Esophagus squamous epithelium (tissue), 5 donors: ENCODE measurements at places on chromosomes 7 and 10.

GRCh38 chr7:2613098-2613930, 18.5 kb upstream of the TTYH3 start:
- DNase-seq: no peak

GRCh38 chr7:44561962-44562621, 11.6 kb downstream of the DDX56 start:
- no peak for DNase-seq

DNA sequence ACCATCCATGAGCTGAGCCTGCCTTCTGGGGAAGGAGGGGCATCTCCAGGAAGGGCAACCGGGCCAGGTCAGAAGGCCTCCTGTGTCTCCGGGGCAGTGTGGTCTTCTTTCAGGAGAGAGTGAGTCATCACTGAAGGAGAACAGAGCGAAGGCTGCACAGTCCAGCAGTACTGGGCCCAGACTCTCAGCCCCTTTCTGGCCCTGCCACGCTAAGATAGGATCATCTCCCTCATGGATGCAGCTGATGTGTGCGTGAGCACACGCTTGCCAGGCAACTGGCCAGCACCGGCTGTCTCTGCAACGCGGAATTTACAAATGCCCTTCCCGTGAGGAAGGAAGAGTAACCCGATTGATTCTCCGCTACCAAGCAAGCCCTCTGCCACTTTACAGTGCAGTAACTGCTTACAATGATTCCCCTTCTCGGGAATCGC, 328.2 kb downstream of the TNS3 start:
- DNase-seq: no peak

GRCh38 chr10:57221674-57222073, 860.6 kb upstream of the ZWINT start:
- no peak for DNase-seq
